ENCODE measurements at places on chromosomes 6 and 20.

GRCh38 chr20:59173938-59174491 is 10.4 kb downstream of the ZNF831 start:
- no peak for DNase-seq

DNA sequence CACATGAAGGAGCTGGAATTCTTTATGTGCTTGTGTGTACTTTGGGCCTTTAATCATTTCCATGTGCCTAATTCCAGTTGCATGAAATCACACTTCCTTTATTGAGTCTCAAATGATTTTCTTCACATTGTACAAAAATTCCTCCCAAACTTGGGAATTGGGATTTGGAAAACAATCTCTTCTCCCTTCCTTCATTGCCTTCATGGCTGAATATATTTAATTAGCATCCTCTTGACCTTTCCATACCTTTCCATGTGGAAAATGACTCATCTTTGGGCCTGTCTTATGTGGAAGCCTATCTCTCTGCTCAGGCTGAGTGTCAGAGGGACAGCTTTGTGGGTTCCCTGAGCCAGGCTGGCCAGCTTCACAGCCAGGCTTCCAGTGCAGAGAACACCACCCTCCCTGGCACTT is 33.0 kb upstream of the CDH4 start:
- peak; percentile 11 for DNase-seq

GRCh38 chr6:151807513-151808370 is at the start of gene ESR1:
Gene ESR1 (plus strand): TSS chr6:151807682. CDS start chr6:151807913, 231 bp downstream.
- DNase-seq = peak; percentile 35

DNA sequence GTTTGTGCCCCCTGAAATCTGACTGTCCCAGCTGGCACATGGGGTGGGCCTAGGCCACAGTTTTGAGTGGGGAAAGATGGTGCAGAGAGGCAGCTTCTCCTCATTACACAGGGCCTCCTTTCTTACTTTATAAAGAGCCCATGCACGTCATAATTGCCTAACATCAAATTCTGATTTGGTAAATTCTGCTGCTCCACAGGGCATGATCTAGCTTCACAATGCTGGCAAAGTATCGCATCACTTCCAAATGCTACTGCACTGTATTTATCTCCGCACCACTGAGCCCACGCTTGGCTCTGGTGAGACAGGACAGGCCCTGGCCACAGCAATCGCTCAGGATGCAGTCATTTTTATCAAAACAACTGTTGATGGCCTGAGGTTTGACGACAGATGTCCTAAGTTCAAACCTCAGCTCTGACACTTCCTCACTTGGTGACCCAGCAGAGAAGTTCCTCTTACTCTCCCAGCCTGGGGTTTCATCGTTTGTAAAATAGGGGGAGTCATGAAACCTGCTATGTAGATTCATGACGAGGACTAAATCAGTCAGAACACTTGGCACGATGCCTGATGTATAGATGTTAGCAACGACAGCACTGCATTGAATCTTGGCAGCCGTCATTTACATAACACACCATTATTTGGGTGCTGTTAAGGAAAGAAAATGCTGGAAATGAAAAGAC is 187.9 kb downstream of the TTLL2 start:
- no peak for DNase-seq
